ENCODE measurements at places on chromosomes 2 and 18.

GRCh38 chr18:75200071-75200470 is 8.9 kb downstream of the PTGR3 start:
- no peak for DNase-seq

- no peak for DNase-seq
These were observed 122.2 kb downstream of the SATB2 start for GRCh38 chr2:199335502-199335901.

DNA sequence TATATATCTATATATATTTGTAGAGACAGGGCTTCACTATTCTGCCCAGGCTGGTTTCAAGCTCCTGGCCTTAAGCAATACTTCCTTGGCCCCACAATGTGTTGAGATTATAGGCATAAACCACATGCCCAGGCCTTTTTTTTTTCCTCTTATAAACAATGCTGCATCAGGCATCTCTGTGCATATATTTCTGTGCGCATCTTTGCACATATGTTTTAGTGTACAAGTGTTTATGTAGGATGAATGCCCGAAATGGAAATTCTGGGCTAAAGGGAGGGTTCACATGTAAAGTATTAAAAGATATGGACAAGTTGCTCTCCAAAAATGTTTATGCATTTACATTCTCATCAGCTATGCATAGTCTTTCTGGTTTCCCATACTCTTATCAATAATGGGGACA is 183.2 kb upstream of the SPRED2 start:
- no peak for DNase-seq

DNA sequence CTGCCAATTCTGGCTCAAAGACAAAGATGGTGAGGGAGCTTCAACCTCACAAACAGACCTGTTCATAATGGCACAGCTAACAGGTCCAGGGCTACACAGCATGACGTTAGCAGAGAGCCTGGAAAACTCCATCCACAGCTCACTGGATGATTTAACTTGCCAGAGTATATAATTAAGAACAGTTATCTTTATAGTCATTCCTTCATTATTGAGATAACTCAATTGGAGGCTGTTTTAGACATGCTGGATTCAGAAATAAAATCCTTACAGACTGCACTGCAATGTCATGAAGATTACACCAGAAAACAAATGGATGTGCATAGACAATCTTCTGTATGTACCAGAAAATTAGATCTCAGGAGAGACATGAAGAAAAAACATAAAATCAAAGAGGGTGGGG is 55.1 kb upstream of the LYPD1 start:
- no peak for DNase-seq

DNA sequence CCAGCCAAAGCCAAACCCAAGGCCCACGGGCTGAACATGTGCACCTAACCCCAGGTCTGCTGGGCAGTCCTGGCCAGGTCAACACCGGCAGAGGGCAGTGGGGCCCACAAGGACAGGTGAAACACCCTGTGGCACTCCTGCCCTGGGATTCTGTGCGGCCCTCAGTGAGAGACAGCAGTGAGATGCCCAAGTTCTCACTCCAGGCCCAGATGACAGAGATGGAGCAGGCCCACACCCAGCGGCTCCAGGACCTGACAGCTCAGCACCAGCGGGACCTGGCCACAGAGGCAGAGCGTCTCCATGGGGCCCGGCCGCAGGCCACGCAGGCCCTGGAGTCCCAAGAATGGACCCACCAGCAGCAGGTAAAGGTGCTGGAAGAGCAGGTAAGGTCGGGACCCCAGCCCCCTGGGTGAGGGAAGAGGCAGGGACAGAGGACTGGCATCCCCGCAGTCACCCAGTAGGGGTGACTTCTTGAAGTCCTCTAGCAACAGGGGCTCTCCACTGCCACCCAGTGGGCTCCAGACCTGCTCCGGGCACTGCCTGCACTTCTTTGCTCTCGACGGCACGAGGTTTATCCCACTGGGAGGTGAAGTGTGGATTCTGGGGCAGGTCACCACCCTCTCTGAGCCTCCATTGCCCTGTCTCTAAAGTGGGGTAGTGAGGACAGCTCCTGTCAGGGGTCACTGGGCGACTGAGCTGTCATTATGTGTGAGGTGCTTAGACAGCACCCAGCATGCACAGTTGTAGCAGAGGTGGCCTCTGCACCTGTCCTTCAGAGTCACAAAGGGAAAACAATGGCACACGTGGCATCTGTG is 8.8 kb upstream of the SNED1 start:
- no peak for DNase-seq

GRCh38 chr2:107418708-107419107 is 408.0 kb upstream of the RGPD4 start:
- DNase-seq, result no peak

DNA sequence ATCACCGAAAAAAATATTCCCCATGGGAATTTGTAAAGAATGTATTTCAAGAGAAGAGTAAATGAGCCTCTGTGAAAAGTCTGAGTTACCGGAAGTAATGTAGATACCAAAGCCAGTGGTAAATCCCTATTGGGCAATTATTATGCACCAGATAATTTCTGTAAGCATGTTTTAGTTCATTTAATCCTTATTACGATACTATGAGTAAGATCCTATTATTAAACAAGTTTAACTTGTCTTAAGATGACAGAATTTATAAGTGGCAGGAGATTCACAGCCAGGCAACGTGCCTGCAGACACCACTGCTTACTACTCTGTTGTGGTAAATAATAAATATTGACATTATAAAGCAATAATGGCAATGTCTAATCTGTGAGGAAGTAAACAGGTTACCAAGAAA is 280.8 kb upstream of the RGPD4 start:
- no peak for DNase-seq

Data from stimulated activated CD8-positive, alpha-beta memory T cell treated with anti-CD3 and anti-CD28 coated beads, Interleukin-4, amount 100 ng/mL, for 48 hours (primary cell).